Hematopoietic multipotent progenitor cell treated with erythropoietin and hydrocortisone succinate and interleukin-3 and kit ligand, for 8 days (in vitro differentiated cells): ENCODE measurements at places on chromosomes 16 and 17.

DNA sequence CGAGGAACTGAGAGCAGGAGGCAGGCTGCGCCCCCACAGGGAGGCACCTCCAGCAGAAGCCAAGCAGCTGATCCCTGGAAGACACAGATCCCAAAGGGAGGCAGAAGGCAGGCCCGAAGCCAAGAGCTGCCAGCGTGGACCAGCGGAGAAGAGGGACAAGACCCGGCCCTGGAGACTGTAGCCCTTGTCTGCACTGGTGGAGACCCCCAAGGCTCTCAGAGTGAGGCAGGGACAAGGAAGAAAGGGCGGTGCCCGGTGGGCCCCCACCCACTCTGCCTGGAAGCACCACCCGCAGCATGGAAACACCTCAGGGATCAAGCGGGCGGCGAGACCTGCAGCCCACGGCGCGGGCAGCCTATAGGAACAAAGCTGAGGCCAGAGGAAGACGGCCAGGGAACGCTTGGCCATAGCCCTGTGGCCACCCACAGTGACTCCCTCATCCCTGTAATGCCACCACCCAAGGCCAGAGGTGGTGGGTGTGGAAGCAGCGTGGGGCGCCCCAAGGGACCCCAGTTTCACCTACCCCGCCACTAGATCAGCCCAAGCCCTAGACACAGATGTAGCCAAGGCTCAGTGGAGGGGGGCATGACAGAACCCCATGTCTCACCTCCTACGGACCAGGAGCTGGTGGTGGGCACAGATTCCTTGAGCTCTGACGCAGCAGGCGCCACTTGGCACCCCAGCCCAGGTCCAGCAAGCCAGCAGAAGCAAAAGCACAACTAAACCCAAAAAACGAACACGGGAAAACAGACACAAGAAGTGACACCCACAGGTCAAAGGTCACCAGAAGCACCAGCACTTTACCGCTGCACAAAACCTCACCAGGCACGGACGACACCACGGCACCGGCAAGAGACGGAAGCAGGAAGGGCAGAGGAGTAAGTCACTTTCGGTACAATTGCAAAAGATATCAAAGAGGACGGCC, 2.9 kb upstream of the SIRT7 start:
- no peak for DNase-seq

DNA sequence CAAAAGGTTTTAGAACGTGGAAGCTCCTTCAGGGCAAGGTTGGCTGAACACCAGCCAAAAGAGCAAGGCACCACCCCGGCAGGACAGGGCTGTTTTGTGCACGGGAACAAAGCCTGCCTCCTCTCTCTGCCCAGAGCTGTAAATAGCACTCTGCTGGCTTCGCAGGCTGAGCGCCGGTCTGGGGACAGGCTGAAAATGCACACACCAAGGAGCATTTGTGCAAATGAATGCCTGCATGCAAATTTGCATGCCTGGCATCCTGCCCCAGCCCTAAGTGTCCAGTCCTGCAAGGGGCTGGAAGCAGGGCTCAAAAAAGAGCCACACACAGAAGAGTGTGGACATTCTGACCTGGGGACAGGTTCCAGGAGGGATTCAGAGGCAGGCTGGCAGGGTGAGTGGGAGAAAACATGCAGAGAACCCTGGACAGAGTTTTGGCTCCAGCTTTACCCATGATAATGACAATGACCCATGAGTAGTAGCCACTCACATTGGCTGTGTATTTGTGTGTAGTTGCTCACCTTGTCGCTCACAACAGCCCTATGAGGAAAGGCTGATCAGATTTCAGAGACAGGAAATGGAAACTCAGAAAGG, 11.7 kb downstream of the ABAT start:
- no peak for DNase-seq

DNA sequence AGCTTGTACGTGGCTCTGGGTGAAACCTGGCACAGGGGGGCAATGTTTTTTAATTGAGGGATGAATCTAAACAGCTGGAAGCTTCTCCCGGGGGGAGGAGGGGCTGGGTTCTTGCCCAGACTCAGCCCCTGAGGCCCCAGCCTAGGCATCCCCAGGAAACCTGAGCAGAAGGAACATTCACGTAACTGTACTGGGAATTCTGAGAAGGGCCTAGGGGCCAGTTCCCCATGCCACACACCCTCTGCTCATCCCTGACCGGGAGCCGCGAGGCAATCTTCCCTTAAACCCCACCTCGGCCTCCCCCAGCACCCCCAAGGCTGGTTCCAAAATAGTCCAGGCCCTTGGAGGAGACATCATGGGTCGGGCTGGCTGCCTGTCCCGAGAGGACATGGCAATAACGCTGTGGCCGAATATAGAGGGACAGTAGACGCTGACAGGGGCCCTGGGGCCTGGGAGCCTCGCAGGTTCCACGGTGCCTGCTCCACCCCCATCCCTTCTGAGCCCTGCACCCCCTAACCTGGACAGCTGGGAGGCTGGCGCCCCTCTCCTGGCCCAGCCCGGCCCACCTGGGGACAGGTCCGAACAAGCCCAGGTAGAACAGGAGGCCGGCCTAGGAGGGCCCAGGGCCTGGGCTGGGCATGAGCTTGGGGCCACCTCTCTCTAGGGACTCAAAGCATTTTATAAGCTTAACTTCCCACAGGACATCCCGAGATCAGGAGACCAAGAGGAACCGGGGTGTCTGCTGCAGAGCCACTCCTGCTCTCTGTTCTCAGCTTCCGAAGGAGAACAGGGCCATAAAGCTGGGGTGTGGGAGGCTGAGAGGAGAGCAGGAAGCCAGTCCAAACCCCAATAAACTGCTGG, 83.2 kb upstream of the TOB1 start:
- DNase-seq: no peak

GRCh38 chr17:71024969-71025368, 855.6 kb downstream of the KCNJ2 start:
- no peak for DNase-seq

GRCh38 chr17:16353317-16354174, at the start of gene CENPV:
Gene CENPV, minus strand, starts transcription at chr17:16353469. Its CDS starts 33 bp downstream, at chr17:16353436.
- DNase-seq: peak; percentile 62

DNA sequence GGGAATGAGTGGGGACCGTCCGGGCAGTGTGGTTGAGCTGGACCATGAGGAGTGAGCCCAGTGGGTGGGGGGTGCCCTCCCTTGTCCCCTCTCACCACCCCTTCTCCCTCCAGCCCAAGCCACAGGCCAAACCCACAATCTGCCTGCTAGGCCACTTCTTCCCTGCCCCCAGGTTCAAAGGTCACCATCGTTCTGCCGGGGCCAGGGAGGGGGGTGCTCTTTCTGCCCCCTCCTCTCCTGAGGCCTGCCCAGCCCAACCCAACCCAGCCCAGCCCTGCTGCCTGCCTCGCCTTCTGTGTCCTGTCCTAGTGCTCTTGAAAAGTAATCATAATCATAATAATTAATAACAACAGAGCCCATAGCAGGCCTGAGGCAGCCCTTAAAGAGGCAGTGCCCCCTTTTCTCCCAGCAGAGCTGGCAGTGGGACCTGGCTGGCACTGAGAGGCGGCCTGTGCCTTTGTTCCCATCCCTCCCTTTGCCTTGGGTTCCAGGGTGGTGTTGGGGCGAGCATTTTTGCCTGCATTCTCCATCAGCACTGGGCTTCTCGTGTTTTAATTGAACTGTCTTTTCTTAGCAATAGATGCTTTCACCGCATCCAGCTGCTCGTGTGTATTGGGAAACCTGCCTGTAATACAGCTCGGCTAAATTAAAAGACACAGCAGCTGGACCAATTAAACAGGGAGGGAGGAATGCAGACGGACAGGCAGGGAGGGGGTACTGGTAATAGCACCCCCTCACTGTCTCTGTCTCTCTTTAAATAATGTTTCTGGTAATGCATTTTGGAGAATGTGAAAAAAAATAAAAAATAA, 46.8 kb downstream of the SREBF1 start:
- DNase-seq: no peak

DNA sequence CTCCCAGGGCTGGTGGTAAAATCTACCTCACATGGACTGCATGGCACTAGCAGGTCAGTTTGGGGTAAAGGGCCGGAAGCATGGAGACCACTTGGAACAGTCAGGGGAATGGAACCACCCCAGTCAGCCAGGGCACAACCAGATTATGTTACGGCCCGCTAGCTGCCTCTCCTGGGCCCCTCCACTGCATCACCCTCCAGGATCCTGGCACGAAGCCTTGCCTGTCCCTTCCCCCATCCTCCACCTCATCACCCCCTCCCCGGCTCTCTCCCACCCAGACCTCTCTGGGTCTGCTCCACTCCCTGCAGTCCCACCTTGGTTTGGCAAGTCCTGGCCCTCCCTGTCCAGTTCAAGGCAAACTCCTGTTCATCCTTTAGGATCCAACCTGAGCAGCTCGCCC, 91.7 kb downstream of the CLEC16A start:
- DNase-seq: no peak

DNA sequence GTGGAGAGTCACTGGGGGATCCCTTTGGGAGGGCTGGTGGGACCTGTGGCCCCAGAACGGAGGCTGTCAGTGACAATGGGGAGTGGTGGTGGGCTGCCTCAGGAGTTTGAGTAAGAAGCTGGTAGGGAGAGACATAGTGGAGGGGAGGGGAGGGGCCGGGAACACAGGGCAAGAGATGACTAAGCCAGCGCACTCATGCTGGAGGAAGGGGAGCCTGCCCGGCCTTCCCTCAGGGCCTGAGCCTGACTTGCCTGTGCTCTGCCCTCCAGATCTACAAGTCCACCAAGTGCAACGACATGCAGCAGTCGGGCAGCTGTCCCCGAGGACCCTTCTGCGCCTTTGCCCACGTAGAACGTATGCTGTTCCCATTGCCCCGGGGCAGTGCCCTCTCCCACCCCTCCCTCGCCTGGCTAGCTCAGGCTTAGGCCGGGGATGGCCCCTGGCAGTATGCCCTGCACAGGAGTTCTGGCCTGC, 29.3 kb downstream of the UNC13D start:
- DNase-seq: no peak

DNA sequence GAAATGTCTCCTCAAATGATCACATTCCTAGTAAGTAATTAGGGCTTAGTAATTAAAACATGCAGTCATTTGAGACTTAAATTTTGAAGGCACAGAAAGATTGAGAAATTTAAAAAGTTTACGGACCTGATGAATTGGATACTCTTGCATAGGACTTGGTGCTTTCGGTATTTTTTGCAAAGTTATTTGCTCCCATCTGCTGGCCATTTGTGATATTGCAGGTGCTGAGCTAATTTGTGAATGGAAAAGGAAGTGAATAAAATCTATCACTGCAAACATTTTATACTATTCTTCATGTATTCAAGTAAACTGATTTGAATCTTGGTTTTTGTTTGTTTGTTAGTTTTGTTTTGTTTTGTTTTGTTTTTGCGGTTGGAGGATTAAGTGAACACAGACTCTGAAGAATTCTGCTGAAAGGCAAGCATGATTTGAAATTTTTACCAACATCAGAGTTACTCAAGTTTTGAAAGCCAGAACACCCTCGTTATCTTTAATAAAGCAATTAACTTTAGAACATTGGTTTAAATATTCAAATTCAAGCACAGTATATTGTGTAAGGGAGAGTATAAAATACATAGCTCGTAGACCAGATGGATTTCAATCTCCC, 689.5 kb upstream of the RBFOX1 start:
- peak; percentile 58 for DNase-seq

DNA sequence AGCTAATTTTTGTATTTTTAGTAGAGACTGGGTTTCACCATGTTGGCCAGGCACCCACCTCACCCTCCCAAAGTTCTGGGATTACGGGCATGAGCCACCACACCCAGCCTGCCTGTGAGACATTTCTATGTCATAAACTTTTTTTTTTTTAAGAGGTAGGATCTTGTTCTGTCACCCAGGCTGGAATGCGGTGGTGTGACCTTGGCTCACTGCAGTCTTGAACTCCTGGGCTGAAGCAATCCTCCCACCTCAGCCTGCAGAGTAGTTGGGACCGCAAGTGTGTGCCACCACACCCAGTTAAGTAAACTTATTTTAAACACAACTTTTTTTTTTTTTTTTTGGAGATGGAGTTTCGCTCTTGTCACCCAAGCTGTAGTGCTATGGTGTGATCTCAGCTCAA, 47.2 kb downstream of the SCNN1G start:
- DNase-seq: no peak

GRCh38 chr16:79271583-79271982, 329.0 kb downstream of the MAF start:
- no peak for DNase-seq

- no peak for DNase-seq
Measured at GRCh38 chr16:1055557-1055924, 17.0 kb upstream of the SSTR5 start.

- DNase-seq: peak; percentile 99
Measured at GRCh38 chr17:65173284-65173793, 36.2 kb downstream of the RGS9 start.

GRCh38 chr17:4579678-4580077, 4.7 kb upstream of the SMTNL2 start:
- DNase-seq: no peak

DNA sequence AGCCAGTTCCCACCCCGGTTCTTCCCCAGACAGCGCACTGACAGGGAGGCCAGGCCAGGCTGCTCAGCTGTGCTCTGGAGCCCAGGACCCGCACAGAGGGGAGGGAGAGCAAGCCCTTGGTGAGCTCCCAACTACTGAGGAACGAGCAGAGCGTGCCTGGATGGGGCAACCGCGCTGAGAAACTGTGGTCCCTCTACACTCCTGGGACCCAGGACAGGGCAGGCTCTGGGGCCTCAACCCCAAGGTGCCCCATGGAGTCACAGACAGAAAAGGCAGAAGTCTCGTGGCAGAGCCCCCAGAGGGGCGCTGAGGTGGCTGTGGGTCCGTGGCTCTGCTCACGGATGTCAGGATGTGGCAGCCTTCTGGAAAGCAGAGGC, 16.3 kb downstream of the SLX4 start:
- DNase-seq: no peak

GRCh38 chr17:19750020-19750572, 2.0 kb upstream of the ALDH3A1 start:
- no peak for DNase-seq

GRCh38 chr16:51262428-51262827, 111.4 kb upstream of the SALL1 start:
- no peak for DNase-seq

DNA sequence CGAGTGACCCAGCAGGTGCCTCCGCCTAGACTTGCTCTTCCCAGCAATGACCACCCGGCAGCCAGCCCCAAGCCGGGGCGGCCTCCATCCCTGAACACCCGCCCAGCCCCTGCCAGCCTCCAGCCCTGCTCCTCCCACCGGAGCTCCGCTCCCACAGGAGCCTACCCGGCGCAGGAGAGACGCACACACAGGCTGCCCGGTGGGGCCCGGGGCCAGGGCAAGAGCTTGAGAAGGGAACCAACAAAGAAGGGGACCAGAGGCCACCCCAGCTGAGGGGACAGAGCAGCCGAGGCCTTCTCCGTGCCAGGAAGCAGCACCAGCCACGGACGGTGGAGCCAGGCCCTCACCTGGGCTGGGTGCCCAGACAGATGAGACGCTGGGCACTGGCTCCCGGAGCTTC, 13.8 kb downstream of the PKD1 start:
- no peak for DNase-seq

DNA sequence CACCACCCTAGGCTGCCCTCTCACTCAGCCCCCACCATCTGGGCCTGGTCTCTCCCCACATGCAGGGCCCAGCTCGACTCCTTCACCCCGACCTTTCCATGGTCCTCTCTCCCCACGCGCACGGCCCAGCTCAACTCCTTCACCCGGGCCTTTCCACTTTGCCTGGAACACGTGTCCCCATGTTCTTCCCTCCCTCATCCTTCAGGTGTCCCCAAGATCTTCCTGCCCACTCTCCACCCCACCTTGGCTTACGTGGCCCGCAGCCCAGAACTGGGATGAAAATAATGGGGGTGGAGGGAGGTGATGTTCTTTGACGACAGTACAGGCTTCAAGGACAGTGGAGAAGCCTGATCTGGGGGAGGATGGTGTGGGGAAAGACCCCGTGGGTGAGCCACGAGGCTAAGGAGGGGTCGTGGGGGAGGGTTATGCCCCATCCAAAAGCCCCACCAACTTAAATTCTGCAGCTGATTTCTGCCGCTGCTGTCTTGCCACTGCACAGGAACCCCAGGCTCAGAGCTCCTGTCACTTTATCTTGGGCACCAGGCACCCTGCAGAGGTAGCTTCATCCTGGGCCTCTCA, 9.9 kb upstream of the MEAK7 start:
- no peak for DNase-seq
